GM23338 (cell line): ENCODE measurements at places on chromosomes 11 and 22. TPM values are rescaled to one million over a fixed set of nuclear protein-coding genes. Genes with fewer than 3 reads are reported as not detected.

CST6 gene
- 4.2 and 5.9 TPM in 2 replicates for total RNA-seq

VWA5A gene
- 13.5 and 15.2 TPM in 2 replicates for total RNA-seq

SCGB1D1 gene
- not detected in 2 replicates for total RNA-seq

TTC38 gene
- 38.6 and 46.6 TPM in 2 replicates for total RNA-seq

CDC42EP2 gene
- total RNA-seq = 17.7 and 19.0 TPM in 2 replicates

TMPRSS13 gene
- 0.08 and 0.31 TPM in 2 replicates for total RNA-seq

HEPACAM gene
- 0.17 TPM in 1 of 2 replicates, not detected in the other for total RNA-seq

SNAP29 gene
- total RNA-seq = 8.2 and 10.2 TPM in 2 replicates

CASP4 gene
- total RNA-seq = 0.35 TPM in 1 of 2 replicates, not detected in the other

SLC35E4 gene
- 10.4 and 11.3 TPM in 2 replicates for total RNA-seq

CHADL gene
- total RNA-seq = 1.5 and 1.6 TPM in 2 replicates

SOX10 gene
- 2.1 and 2.3 TPM in 2 replicates for total RNA-seq

DNA sequence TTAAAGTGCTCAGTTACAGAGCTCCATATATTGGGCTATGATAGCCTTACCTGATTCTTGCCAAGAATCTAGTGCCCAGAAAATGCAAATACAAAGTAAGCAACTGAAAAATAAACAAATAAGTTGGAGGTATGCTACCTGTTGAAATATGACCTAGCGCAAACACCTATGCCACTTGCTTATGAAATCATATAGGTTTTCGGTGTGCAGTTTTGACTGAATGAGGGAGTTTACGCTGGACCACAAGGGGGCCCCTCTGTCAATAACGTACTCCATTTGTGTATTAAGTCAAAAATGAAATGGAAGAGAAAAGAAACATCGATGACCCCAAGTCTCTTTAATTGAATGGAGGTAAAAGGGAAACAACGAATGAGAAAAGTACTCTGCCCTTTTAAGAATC, 84.9 kb upstream of the TRIM77 start:
- no peaks in the 10 kb centered on the region for H3K36me3 ChIP-seq
- H3K27ac ChIP-seq = no peak overlapping the region
- H3K27me3 ChIP-seq = no peaks in the 10 kb centered on the region
- peaks cover 4% of the 10 kb centered on the region; the same call in 1 of the 2 replicates for H3K4me1 ChIP-seq
- no peak for DNase-seq

DNA sequence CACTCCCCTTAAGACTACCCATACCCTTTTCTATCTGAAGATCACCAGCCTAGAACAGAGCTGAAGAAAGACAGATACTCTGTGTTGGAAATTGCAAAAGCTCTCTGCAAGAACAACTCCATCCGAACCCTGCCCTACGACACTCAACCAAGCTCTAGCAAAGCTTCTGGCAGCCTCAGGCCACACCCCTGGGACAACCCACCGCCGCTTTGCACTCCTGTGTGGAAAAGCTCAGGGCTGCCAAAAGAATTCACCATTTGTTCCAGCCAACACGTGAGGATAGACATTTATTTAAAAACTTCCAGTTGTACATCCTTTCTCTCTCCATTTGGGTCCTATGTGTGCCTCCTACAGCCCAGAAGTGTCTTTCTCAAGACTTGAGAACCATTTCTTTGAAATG, 62.4 kb upstream of the CD5 start:
- no peak for DNase-seq
- H3K36me3 ChIP-seq = no peaks in the 10 kb centered on the region
- no peak overlapping the region for H3K4me3 ChIP-seq
- H3K4me1 ChIP-seq = peaks cover 3% of the 10 kb centered on the region

DNA sequence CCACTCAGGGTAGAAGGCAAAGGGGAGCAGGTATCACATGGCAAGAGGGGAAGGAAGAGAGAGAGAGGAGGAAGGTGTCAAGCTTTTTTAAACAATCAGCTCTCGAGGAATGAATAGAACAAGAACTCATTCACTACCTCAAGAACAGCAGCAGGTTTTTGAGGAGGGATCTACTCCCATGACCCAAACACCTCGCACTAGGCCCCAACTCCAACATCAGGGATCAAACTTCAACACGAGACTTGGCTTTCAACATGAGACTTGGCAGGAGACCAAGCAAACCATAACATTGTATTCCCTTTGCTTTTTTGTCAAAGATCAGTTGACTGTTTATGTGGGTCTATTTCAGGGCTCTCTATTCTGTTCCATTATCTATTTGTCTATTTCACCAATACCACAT, 26.9 kb upstream of the APOBEC3A start:
- no peaks in the 10 kb centered on the region for H3K27me3 ChIP-seq
- no peak overlapping the region for H3K27ac ChIP-seq
- DNase-seq = no peak
- no peaks in the 10 kb centered on the region for H3K36me3 ChIP-seq
- no peak overlapping the region for H3K4me3 ChIP-seq
- H3K4me1 ChIP-seq = no peaks in the 10 kb centered on the region; the same call in 1 of the 2 replicates

DNA sequence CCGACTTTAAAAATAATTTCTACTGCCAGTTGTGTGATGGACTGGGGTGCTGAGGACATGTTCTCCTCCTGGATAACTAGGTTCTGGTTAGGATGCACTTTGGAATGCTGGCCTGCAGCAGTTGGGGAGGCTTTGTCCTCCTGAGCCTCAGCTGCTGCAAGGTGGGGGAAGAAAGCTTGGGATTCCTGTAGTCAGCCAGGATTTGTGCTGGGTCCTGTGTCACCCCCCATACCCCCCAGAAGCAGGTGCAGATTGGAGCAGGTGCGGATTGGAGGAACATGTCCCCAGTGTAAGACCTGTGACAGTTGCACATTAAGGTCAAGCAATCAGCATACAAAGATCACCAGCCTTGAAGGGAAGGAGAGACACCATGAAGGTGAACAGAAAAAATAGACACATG, 51.1 kb downstream of the MED15 start:
- no peak overlapping the region for H3K4me3 ChIP-seq
- peaks cover 5% of the 10 kb centered on the region; the same call in 1 of the 2 replicates for H3K36me3 ChIP-seq
- H3K27me3 ChIP-seq = no peaks in the 10 kb centered on the region
- DNase-seq = no peak
- H3K4me1 ChIP-seq = no peaks in the 10 kb centered on the region

GRCh38 chr22:48829908-48830307, 997.8 kb downstream of the BRD1 start:
- H3K27ac ChIP-seq = no peak overlapping the region
- no peaks in the 10 kb centered on the region for H3K27me3 ChIP-seq
- DNase-seq = no peak
- no peaks in the 10 kb centered on the region for H3K4me1 ChIP-seq
- H3K4me3 ChIP-seq = no peak overlapping the region
- H3K36me3 ChIP-seq = peaks cover 4% of the 10 kb centered on the region; the same call in 1 of the 2 replicates

DNA sequence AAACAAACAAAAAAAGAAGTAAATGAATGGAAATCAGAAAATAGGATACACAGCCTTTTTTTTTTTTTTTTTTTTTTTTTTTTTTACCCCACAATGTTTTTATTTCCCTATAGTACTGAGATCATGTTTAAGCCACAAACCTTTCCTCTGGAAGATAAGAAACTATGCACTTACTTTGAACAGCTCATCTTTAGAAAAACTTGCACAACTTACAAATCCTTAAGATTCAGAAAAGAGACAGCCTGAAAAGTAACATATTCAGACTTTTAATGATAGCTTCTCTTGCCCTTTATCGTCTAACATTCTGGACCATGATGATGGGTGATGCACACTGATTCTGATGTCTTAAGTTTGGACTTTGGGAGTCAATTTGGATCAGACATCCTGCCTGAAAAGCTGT, 80.3 kb downstream of the TNRC6B start:
- H3K4me1 ChIP-seq = no peaks in the 10 kb centered on the region
- H3K36me3 ChIP-seq = no peaks in the 10 kb centered on the region
- no peak for DNase-seq
- peak overlapping the region; percentile 27; the same call in 1 of the 2 replicates for H3K27ac ChIP-seq

DNA sequence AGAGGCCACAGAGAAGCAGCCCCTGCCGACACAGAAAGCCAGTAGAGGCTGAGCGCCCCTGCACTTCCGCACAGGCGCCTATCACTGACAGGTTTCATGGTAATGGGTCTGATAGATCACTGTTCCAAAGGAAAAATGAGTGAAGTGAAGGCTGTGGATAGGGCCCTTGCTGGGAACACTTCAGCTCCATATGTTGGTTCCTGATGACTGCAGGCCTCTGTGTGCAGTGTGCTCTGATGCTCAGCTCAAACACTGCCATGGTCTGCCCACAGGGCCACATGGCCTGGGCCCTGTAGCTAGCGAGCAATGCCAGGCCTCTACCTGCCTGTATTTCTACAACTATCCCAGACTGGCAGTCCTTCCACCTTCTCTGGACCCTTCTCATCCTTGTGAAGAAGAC, 62.7 kb upstream of the CLTCL1 start:
- H3K4me3 ChIP-seq = no peak overlapping the region
- H3K27ac ChIP-seq = no peak overlapping the region
- no peaks in the 10 kb centered on the region for H3K4me1 ChIP-seq
- no peaks in the 10 kb centered on the region for H3K27me3 ChIP-seq
- H3K36me3 ChIP-seq = peaks cover 30% of the 10 kb centered on the region

GRCh38 chr11:65274735-65275682, 13.2 kb downstream of the POLA2 start:
- H3K27me3 ChIP-seq = no peaks in the 10 kb centered on the region
- no peak overlapping the region for H3K27ac ChIP-seq
- H3K4me3 ChIP-seq = no peak overlapping the region
- peaks cover 22% of the 10 kb centered on the region for H3K36me3 ChIP-seq
- no peaks in the 10 kb centered on the region for H3K4me1 ChIP-seq

DNA sequence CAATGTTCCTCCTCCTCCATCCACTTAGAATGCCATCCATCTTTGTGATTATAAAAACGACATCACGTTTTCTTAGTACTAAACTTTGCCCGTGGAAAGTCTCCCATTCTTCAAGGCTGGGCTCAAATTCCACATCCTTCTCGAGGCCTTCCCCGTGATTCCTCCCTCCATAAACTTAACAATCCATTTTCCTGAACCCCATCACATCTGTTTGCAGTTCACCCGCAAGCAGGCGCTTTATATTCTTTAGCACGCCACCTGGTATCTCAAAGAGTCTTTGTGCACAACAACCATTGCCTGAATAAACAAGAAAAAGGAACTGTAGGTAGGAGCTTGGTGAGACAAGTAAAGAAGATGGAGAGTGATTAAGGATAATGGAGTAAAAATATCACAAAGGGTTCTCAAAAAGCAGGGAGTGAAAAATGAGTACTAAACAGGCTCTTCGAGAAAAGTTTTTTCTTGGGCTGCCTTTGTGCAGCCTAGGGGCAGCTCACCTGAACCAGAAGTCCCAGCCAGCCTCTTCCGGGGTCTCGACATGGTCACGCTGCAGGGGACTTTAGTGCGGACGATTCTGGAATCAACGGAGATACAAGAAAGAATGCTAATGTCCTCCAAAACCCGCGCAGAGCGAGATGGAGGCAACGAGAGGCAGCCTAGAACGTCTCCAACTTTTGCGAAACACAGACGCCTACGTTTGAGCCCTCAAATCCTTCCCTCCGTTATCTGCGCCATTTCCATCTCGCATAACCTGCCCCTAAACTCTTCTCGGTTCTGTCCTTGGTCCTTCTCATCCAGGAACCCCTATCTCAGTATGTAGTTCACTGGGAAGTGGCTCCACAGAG, 585 bp downstream of the THYN1 start:
- no peak overlapping the region for H3K27ac ChIP-seq
- H3K4me3 ChIP-seq = peak overlapping the region; percentile 65

DNA sequence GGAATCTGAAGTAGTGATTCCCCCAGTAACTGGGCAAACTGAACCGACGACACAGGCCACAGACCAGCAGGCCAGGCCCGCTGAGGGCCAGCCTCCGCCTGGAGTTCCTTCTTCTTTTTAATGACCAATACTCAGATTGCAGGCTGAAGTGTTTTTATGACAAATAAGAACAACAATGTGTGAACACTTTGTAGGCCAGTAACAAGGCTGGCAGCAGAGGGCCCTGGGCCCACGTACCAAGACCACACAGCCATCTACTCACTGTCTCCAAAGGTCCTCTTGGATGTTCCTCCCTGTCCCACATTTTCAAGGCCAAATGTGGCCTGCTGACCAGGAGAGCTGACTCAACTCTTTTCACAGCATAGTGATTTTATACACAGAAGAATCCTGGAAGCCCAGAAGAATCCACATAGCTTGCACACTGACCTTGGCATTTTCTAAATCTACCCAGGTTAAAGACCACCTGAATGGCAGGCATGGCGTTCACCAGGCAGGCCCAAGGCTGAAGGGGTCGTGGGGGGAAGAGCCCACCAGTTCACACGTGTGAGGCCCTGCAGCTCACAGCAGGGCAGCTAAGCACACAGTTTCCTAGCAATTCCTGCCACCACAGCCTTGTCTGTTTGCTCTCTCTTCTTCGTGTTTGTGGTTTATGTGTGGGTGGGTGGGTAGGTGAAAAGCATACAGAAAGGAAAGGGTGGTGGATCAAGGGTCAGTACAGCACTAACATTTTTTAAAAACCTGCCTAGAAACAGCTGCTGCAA, 13.3 kb downstream of the SMCO4 start:
- H3K4me1 ChIP-seq = peaks cover 22% of the 10 kb centered on the region
- DNase-seq = no peak
- H3K36me3 ChIP-seq = no peaks in the 10 kb centered on the region
- H3K27me3 ChIP-seq = no peaks in the 10 kb centered on the region
- H3K27ac ChIP-seq = 0 out of 2 replicates have a peak overlapping the region, but pooled peaks have one; percentile 24

DNA sequence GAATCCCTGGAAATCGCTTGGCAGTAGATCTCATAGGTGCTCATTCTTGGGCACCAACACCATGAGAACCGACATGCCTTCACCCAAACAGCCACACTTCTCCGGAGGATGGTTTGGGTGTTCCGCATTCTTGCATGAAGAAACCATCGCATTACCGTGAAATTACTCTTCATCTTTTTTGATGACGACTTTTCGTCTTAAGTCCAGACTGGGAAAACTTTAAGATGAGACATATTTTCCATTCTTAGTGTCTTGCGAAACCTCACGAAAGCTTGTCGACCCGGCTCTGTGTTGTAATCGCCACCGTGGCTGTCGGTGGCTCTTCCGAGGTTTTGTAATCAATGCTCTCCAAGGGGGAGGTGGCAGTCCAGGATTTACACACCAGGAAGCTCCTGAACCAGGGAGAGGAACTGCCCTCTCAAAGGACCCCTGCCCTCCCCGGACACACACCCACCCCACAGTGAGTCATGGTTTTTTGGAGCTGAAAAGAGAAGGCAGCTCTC, 1.7 kb downstream of the TOM1 start:
- H3K27ac ChIP-seq = no peak overlapping the region
- no peaks in the 10 kb centered on the region for H3K4me1 ChIP-seq
- no peak overlapping the region for H3K4me3 ChIP-seq
- peak; percentile 31 for DNase-seq
- H3K27me3 ChIP-seq = no peaks in the 10 kb centered on the region
- peaks cover 2% of the 10 kb centered on the region; the same call in 1 of the 2 replicates for H3K36me3 ChIP-seq

DNA sequence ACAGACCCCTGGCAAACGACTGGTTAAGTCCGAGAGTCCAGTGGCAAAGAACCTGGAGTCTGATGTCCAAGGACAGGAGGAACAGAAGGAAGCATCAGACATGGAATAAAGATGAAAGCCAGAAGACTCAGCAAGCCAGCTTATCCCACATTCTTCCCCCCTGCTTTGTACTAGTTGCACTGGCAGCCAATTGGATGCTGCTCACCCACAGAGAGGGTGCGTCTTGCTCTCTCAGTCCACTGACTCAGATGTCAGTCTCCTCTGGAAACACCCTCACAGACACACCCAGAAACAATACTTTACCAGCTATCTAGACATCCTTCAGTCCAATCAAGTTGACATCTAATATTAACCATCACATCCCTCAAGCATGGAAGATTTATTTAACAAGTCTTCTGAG, 1265.8 kb upstream of the CNTN5 start:
- H3K4me3 ChIP-seq = no peak overlapping the region
- no peak for DNase-seq
- H3K27me3 ChIP-seq = no peaks in the 10 kb centered on the region
